ENCODE measurements at places on chromosomes 4 and X.

- peak; percentile 85 for DNase-seq
These were observed 14.3 kb upstream of the AWAT1 start for GRCh38 chrX:70219938-70220764.

DNA sequence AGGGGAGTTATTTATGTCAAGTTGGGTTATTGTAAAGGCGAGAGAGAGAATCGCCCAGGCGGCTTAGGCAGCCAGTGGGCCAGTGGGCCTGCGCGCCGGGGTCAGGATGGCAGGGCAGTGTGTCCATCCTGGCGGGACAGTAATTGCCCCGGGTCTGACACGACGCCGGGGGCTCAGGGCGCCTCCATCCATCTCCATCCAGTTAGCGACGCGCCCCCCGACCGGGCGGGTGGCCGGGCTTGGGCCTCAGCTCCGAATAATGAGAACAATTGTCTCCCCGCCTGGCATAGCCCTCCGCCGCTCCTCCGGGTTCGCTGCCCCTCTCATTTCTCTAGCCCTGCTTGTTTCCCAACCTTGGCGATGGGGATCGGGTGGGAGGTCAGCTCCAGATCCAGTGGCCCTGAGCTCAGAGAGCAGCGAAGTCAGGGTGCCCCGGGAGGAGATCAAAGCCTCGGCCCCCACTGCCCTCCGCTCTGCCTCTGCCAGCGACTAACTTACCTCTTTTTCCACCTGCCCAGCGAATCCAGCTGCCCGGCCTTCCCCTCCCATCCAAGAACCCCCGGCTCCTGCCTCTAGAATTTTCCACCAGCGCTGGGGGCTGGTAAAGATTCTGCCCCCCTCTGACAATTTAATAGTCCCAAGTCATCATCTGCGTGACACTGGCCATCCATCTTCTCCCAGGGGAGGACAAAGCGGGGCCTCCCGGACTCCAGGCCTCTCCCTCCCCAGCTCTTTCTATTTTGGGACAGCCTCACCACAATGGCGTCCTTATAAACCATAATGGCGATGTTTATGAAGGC is 56.9 kb upstream of the TMEM33 start:
- no peak for DNase-seq

GRCh38 chrX:10676235-10676957 is 56.0 kb upstream of the MID1 start:
- DNase-seq: no peak

DNA sequence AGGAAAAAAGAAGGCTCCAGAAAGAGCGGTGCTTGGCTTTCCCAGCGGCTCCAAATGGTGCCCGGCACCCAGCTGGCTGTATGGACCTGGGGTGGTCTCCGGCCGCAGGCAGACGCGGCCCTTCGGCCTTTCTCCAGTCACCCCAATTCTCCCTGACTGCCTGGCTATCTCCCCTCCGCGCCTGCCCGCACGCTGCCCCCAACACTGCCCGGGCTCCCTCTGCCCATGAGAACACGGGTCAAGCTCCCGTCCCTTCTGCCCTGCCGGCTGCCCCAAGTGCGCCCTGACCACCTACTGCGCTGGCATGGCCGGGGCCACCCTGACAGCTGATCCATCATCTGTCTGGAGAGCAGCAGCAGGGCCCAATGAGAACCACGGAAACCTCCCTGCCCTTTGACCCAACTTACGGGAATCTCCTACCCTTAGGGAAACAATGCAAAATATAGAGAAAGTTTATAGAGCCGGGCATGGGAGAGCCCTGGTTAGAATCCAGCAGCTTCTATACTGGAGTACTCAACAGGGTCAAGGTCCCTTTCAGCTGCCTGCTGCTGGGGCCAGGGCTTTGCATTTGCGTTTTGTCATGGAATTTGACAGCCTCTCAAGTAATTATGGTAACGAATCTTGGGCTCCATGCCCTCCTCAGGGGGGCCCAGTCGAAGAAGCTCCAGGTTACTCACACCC is 1.2 kb upstream of the FAM3A start:
- DNase-seq: no peak

GRCh38 chr4:143726714-143727113 is 26.2 kb upstream of the FREM3 start:
- DNase-seq: no peak

- DNase-seq: no peak
These were observed 126.9 kb upstream of the GIMD1 start for GRCh38 chr4:106495476-106495875.

DNA sequence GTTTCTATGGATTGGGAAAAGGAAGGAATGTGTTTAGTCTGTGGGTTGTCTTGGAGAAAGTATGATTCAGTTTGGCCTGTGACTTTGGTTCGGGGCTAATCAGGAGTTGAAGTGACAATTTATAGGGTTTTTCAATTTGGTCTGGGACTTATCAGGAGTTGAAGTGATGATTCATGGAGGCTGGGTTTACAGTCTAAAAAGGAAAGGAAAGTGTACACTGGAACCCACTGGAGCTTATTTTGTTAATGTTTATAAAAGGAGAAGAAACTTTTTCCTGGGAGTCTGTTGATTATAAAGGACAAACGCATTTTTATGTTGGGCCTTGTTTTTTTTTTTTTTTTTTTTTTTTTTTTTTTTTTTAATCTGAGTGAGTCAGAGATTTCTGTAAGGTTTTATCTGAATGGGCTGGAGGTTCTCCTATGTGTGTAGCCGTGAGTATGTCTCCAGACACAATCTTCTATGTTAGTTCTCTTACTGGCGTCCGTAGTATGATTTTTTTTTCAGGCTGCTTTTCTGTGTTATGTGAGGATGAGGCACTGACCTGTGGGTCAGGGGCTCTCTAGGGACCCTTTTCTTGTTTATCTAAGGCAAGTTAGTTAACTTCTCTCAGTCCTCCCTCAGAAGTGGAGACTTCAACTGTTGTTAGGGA is 33.0 kb upstream of the RAB9B start:
- DNase-seq: no peak

DNA sequence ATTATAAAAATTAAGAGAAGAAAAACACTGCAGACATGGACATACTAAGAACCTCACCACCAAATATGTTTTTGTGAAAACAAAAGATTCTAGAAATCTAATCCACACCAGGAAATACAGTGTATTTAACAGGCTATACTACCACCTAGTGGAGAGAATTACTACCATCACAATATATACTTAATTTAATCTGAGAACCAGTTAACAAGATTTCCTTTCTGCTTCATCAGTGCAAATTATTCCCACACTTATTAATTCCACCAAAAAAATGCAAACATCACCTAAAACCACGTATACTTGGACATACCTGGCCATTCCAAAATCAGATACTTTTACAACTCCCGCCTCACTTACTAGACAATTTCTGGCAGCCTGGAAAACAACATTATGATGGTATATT is 7.0 kb upstream of the TXK start:
- DNase-seq: peak; percentile 28

- DNase-seq: no peak
These were observed 932 bp upstream of the LEF1 start for GRCh38 chr4:108169664-108170063.

- DNase-seq: no peak
These were observed 116.4 kb upstream of the PUDP start for GRCh38 chrX:7264399-7264798.

DNA sequence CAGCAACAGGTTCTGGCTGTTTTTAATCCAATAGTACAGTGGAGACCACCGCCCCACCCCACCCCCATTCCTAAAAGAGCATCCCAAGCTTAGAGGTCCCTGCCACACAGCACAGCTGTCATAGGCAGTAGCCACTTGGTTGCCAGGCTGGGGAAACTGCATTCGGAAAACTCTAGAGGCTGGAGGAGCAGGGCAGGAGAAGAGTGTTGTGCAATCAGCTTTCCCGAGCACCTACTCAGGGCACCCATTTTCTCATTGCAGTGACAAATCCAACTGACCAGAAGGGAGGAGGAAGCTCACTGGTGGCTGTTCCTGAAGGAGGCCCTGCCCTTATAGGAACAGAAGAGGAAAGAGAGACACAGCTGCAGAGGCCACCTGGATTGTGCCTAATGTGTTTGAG is 1.1 kb downstream of the CXCL1 start:
- DNase-seq: peak; percentile 38

- DNase-seq: no peak
These were observed 31.1 kb downstream of the FGFRL1 start for GRCh38 chr4:1042352-1043055.

DNA sequence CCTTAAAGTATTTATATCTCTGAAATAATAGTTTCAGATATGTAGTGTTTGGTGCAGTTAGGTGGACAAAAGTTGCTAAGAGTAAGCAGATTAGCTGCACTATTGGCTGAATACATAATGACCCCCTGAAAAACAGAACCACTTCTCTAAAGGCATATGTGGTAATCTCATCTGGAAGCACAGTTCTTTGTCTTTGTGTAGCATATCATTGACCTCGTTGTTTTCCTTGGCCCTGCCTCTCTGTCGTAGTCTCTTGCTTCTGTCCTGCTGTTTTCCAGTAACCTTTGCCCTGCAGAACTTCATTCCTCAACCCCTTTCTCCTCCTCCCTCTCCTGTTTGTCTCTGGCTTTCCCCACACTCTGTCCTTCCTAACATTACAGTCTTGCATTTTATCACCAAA is 41.4 kb downstream of the JADE3 start:
- DNase-seq: no peak

DNA sequence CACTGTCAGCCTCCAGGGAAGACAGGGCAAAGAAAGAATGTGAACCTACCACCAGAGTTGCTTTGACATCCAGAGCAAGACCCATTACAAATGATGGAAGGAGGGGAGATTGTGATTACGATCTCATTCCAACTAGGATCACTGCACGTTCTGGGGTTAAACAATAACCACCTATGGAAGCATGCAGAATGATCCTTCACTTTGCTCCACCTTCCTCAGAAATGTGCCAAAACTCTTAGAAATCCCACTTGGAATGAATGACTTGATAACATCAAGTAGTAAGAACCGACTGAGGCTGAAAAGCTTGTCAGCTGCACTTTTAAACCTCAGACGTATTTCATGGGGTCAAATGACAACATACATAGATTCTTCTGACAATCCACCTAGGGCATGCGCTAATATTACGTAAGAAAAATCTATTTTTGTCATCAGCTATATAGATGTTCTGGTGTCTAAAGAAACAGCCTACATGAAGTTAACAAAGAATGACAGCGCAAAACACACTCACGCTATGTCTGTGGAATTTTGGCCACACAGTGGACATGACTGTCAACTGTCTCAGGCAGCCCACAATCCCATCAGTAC is 3.5 kb upstream of the STS start:
- no peak for DNase-seq

- DNase-seq: no peak
These were observed 38.2 kb upstream of the MAMLD1 start for GRCh38 chrX:150324919-150325318.

GRCh38 chr4:181193131-181193930 is 1049.9 kb upstream of the TENM3 start:
- DNase-seq: no peak

- peak; percentile 4 for DNase-seq
These were observed 763.0 kb downstream of the DMD start for GRCh38 chrX:32448320-32448719.

DNA sequence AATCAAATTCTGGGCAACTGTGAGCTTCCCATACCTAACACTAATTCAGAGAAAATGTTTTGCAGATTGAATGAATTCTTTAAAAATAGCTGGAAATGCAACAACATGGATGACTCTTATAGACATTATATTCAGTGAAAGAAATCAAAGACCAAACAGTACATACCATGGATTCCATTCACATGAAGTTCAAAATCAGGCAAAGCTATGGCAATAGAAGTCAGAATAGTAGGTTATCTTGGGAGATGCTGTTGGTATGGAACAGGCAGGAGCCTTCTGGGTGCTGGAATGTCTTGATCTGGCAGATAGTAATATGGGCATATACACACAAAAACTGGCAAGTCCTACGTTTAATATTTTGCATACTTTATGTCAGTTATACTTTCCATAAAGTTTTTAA is 25.5 kb upstream of the CBLL2 start:
- DNase-seq: no peak

DNA sequence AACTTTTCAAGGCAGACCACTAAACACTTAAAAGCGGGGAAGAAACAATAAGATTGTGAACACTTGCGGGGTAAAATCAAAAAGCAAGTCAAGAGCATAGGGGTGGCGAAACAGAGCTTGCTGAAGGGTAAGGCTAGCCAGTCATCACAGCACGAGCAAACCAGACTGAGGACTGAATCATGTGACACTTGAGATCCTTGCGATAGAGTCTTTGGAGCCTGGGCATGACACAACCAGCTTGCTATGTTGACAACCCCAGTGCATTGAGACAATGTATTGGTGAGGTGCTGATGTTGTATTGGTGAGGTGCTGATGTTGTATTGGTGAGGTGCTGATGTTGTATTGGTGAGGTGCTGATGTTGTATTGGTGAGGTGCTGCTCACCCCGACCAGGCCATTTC is 72.3 kb downstream of the SLIT2 start:
- no peak for DNase-seq

GRCh38 chr4:48248559-48248953 is 21.1 kb downstream of the TEC start:
- DNase-seq: no peak

- DNase-seq: no peak
These were observed 13.3 kb downstream of the FGF5 start for GRCh38 chr4:80279751-80280150.

- DNase-seq: no peak
These were observed 92.7 kb downstream of the SHISA3 start for GRCh38 chr4:42490015-42490414.

DNA sequence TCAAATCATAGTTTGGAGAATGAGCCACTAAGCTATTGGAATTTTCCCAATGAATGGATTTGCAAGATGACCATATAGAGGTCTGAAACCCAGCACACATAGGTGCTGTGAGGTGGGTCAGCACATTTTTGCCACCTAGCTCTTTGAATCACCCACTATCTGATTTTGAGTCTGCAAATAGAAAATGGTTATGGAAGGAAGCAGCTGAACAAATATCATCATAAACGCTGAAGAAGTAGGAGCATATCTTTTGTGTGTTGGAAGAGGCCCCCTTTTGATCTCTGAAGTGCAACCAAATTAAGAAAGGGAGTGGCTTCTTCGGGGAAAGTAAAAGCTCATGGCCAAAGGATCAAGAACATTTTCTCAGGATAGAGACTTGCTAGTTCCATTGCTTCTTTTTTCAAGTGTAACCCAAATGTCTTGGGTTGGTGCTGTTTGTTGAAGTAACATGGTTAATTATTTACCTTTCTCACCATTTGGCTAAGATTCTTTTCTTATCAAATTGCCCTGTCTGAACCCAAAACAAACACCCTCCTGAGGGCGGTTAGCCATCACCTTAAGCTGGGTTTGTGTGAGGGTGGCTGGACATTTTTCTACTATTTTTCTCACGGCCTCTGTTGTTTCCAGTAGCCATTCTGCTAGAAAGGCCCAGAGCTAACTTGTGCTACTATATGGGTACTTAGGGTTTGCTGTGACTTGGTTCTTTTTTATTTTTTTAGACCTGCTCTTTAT is 18.4 kb upstream of the SORBS2 start:
- DNase-seq: peak; percentile 14

DNA sequence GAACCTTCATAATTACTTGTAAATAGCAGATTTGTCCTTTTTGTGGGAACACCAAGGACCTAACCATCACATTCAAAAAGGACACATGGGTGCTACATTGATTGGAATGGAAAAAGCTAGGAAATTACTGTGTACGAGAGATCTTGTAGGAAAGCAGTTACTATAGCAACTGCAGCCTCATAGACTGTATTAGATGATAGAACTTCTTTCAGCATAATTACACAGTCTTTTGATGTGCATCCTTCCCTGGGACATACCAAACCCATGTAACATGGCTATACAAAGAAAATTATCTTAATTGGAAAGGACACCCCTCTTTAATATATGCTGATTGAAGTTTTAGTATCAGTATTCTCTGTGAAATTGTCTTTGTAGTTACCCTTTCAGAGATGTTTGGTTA is 130.7 kb upstream of the CTSO start:
- DNase-seq: no peak

GRCh38 chrX:48021026-48021900 is 14.5 kb downstream of the SPACA5 start:
- peak; percentile 93 for DNase-seq

Measured in NCI-H510A treated with DMSO at 0.1 percent for 48 hours (cell line).